ENCODE measurements at places on chromosomes 4 and X. TPM values are rescaled to one million over a fixed set of nuclear protein-coding genes. Genes with fewer than 3 reads are reported as not detected.

GRCh38 chr4:158811216-158811540 lies 42.4 kb downstream of the FNIP2 start:
- no peaks in the 10 kb centered on the region for H3K36me3 ChIP-seq
- DNase-seq: no peak
- H3K27me3 ChIP-seq: no peaks in the 10 kb centered on the region
- peaks cover 90% of the 10 kb centered on the region for H3K4me1 ChIP-seq
- H3K4me3 ChIP-seq: no peak overlapping the region

Gene ARX
- 0.53 TPM for total RNA-seq

DNA sequence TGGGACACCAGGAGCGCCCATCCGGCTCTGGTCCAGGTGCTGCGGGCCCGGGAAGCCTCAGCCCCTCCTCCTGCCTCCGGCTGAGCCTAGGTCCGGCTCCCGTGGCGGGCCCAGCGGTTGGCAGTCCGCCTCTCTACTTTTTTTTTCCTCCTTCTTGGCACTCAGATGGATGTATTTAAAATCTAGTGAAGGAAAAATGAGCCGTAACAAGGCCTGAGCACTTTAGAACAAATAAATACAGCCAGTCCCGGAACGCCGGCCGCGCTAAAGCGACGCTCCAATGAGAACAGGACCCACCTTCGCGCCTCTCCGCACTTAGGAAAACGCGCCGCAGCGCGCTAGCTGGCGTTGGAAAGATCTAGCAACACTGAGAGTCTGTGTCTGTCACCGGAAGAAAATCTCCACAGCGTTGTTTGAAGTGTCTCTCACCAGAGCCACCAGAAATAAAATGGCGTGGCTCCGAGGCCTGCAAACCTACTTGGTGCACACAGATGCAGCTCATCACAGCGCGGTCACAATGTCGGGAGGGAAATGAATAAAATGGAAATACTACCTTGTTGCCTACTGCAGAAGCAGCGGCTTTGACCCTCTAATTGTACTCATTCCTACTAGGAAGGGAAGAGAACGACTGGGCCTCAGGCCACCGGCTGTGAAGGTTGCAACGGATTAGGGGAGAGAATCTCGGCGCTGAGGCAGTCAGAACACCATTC lies 4.7 kb downstream of the NEUROG2 start:
- no peak for DNase-seq
- peaks cover 99% of the 10 kb centered on the region for H3K27me3 ChIP-seq
- no peaks in the 10 kb centered on the region for H3K36me3 ChIP-seq
- H3K4me1 ChIP-seq: peaks cover 44% of the 10 kb centered on the region

GRCh38 chr4:106914223-106914622 lies 121.9 kb downstream of the DKK2 start:
- no peaks in the 10 kb centered on the region for H3K36me3 ChIP-seq
- no peak overlapping the region for H3K27ac ChIP-seq

Gene XAGE3
- not detected for total RNA-seq

DNA sequence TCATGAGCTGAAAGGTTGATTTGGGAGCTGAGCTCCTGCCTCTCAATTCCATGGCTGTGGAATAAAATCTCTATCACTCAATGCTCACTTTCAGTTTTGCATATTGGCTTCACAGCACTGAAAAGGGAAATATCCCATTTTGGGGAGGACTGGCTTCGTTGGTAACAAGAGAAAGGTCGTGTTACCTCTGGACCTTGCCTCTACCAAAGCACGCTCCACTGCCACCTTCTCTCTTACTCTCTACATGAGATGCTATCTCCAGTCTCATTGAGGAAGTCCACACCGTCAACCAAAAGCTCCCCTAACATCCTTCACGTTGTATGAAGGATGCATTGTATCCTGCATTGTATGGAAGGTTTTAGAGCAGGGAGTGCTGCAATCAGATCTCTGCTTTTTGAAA lies 195.0 kb upstream of the LDB2 start:
- H3K4me1 ChIP-seq: no peaks in the 10 kb centered on the region
- no peak overlapping the region for H3K4me3 ChIP-seq
- H3K27ac ChIP-seq: no peak overlapping the region
- H3K27me3 ChIP-seq: no peaks in the 10 kb centered on the region

Gene EPGN
- 2.5 TPM for total RNA-seq

Measured in lower lobe of right lung (tissue), 2 donors.